ENCODE measurements at places on chromosomes 11 and 22. TPM values are rescaled to one million over a fixed set of nuclear protein-coding genes. Genes with fewer than 3 reads are reported as not detected.
A peak's percentile ranks its signal among the peaks of the same experiment; 100 is the strongest.

TRIM49 gene
- total RNA-seq, result not detected

ARHGEF17 gene
- 0.53 TPM for total RNA-seq

PLA2G3 gene
- total RNA-seq, result 0.64 TPM

OR51B4 gene
- total RNA-seq, result 48.2 TPM

OR51B6 gene
- not detected for total RNA-seq

SHISAL1 gene
- not detected for total RNA-seq

PICK1 gene
- 7.1 TPM for total RNA-seq

DNA sequence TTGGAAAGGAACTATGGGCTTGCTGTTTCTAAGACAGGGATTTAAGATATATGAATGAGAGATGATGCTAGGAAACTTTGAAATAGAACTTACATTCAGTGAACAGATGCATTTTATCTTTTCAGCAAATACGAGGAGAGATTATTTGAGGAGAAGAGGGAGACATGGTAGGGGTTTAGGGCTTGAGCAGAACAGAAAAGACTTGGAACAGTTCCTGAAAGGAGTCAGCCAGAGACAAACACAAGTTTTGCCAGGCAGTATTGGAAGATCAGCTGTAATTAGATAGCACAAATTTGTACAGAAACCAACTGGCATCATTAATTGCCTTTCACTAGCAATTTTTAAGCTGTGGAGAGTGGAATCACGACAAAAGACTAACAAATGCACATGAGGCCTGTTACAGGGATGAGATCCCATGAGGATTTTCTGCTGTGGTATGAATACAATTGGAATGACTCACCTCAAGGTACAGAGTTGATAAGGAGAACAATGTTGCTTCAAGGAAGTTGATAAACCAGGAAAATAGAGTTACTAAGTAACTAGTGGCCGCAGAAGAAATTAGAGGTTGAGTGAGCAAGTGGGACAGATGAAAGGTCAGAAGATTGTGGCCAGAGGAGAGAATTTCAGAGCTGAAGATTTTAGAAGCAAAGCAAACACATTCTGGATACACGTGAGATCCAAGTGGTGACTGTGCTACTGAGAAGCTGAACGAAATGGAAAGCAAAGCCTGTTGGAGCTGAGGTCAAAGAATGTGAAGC, 67.9 kb downstream of the CYB5R2 start:
- H3K4me1 ChIP-seq, result peaks cover 10% of the 10 kb centered on the region
- no peak for DNase-seq
- H3K27ac ChIP-seq, result no peak overlapping the region

DNA sequence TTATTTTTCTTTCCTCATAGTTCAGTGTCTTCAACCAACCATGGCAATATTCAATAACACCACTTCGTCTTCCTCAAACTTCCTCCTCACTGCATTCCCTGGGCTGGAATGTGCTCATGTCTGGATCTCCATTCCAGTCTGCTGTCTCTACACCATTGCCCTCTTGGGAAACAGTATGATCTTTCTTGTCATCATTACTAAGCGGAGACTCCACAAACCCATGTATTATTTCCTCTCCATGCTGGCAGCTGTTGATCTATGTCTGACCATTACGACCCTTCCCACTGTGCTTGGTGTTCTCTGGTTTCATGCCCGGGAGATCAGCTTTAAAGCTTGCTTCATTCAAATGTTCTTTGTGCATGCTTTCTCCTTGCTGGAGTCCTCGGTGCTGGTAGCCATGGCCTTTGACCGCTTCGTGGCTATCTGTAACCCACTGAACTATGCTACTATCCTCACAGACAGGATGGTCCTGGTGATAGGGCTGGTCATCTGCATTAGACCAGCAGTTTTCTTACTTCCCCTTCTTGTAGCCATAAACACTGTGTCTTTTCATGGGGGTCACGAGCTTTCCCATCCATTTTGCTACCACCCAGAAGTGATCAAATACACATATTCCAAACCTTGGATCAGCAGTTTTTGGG, at the start of gene OR51T1:
TSS of gene OR51T1 (plus strand) at position 41 of the 641 bp plus-strand sequence. CDS start at position 41, 0 bp downstream.
- H3K27me3 ChIP-seq, result no peaks in the 10 kb centered on the region
- H3K4me1 ChIP-seq, result peaks cover 4% of the 10 kb centered on the region
- peak; percentile 66 for DNase-seq
- H3K4me3 ChIP-seq, result no peak within 1 kb of the TSS

GRCh38 chr11:126888115-126888712, 112.4 kb downstream of the KIRREL3 start:
- H3K27ac ChIP-seq, result no peak overlapping the region
- H3K4me1 ChIP-seq, result no peaks in the 10 kb centered on the region
- no peaks in the 10 kb centered on the region for H3K36me3 ChIP-seq
- peaks cover 3% of the 10 kb centered on the region for H3K27me3 ChIP-seq

- no peak overlapping the region for H3K4me3 ChIP-seq
- peaks cover 23% of the 10 kb centered on the region for H3K27me3 ChIP-seq
- no peak overlapping the region for H3K27ac ChIP-seq
- no peak for DNase-seq
Observed at GRCh38 chr22:20671409-20672081, 102.4 kb upstream of the SERPIND1 start.

DNA sequence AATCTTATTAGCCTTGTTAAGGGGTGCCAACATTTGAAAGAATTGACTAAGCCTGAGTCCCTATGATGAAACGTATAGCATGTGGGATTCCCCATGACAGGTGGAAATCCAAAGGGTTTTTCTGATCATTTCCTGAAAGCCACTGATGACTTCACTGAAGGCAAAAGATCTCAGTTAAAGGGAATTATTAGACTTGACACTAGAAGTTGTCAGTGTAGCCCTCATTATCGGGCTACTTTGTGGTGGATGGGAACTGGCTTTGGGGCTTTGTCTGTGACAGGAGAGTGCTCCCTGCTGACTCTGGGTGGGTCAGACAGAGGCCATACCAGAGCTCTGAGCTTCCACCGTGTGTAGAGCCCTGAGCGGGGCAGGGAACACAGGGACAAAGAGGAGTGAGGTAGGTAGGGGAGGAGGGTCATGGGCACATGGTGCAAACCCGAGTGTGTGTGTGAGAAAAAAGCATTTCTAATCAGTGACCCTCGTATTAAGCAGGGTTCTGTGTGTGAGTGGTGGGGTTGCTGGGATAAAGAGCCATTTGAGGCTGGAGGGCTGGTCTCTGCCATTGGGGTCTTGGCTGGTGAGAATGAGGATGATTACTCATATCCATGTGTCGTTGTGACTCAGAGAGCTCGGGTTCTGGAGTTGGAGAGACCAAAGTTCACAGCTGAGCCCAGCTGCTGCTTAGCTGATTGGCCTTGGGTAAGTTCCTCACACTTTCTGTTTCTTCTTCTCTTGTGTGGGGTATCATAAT, 101.1 kb downstream of the GRIK4 start:
- H3K27ac ChIP-seq, result no peak overlapping the region
- H3K27me3 ChIP-seq, result no peaks in the 10 kb centered on the region
- no peaks in the 10 kb centered on the region for H3K4me1 ChIP-seq
- no peak overlapping the region for H3K4me3 ChIP-seq
- H3K36me3 ChIP-seq, result no peaks in the 10 kb centered on the region

- H3K27ac ChIP-seq, result no peak overlapping the region
- no peaks in the 10 kb centered on the region for H3K4me1 ChIP-seq
- no peak for DNase-seq
- peaks cover 24% of the 10 kb centered on the region for H3K27me3 ChIP-seq
- no peaks in the 10 kb centered on the region for H3K36me3 ChIP-seq
Observed at GRCh38 chr11:111463276-111463675, 48.9 kb downstream of the BTG4 start.

GRCh38 chr11:65663639-65664200, 1.0 kb upstream of the RELA start:
- peaks cover 30% of the 10 kb centered on the region for H3K36me3 ChIP-seq
- no peaks in the 10 kb centered on the region for H3K27me3 ChIP-seq
- H3K27ac ChIP-seq, result peak overlapping the region; percentile 87
- H3K4me3 ChIP-seq, result peak overlapping the region; percentile 92

- no peak overlapping the region for H3K27ac ChIP-seq
- no peak overlapping the region for H3K4me3 ChIP-seq
- H3K27me3 ChIP-seq, result no peaks in the 10 kb centered on the region
- H3K4me1 ChIP-seq, result peaks cover 4% of the 10 kb centered on the region
Observed at GRCh38 chr11:6992457-6993417, 27.4 kb downstream of the ZNF214 start.

- H3K36me3 ChIP-seq, result no peaks in the 10 kb centered on the region
- H3K4me3 ChIP-seq, result no peak overlapping the region
- no peaks in the 10 kb centered on the region for H3K27me3 ChIP-seq
- no peak for DNase-seq
Observed at GRCh38 chr22:28379951-28380350, 299.7 kb downstream of the TTC28 start.

GRCh38 chr22:20786536-20786979, 12.6 kb downstream of the SERPIND1 start:
- no peak for DNase-seq
- peaks cover 54% of the 10 kb centered on the region for H3K36me3 ChIP-seq
- H3K4me1 ChIP-seq, result no peaks in the 10 kb centered on the region
- H3K27ac ChIP-seq, result no peak overlapping the region

DNA sequence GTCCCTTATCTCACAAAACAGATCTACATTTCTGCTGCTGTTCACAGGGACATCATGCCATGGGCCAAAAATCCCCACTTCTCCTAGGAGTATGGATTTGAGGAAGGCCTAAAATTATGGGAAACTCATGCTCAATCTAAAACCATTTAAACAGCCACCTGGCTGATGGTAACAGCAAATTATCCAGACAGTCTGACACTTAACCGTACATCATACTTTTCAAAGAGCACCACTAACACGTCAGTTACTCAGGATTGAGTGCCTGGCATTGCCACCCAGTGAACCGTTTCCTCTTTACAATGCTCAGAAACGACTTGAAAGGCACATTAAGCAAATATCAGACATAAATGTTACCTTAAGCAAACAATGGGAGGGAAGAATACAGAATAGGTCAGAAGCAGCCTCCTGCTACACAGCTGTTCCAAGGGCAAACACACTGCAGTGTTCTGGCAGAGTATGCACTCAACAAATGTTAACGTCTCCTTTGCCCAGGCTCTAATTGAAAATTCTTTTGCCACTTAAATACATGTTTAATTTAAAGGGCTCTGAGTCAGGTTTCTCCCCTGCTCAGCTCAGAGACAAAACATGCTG, 18.8 kb upstream of the SLC36A4 start:
- no peak for DNase-seq
- no peak overlapping the region for H3K4me3 ChIP-seq
- no peaks in the 10 kb centered on the region for H3K4me1 ChIP-seq
- no peaks in the 10 kb centered on the region for H3K36me3 ChIP-seq
- H3K27me3 ChIP-seq, result no peaks in the 10 kb centered on the region
- no peak overlapping the region for H3K27ac ChIP-seq

DNA sequence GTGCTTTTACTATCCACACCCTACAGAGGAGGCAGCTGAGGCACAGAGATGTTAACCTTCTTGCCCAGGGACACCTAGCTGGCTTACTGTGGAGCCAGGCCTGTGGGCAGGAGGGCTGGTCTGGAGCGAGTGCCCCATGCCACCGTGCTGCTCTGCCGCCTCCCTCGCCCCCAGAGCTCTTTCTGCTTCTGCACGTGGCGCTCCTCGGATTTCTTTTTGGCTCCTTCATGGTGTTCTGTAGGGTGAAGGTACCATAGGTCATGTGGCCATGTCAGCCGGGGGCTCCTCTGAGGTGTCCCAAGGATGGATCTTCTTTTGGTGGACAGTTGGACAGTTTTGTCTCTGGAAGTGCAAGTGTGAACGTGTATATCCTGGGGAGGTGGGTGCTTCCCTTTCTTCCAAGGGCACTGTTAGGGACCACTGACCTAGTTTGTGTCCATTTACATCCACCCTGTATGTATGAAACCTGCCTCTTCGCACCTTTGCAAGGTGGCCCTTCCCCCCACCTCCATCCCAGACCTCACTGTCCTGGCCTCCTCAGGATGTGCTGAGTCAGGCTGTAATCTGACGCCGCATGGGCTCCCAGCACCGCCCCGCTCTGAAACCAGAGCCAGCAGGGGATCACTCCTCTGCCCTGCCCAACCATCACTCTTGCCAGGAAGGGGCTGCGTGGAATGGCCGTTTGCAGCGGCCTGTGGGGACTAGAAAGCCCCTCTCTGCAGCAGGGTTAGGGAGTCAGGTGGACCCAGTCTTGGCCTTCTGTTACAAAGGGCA, 31.7 kb downstream of the POLR3H start:
- H3K4me3 ChIP-seq, result no peak overlapping the region
- H3K27me3 ChIP-seq, result no peaks in the 10 kb centered on the region
- peaks cover 88% of the 10 kb centered on the region for H3K36me3 ChIP-seq
- DNase-seq, result peak; percentile 85

GRCh38 chr22:42188808-42189447, 58.3 kb upstream of the CYP2D6 start:
- no peak overlapping the region for H3K27ac ChIP-seq
- H3K36me3 ChIP-seq, result no peaks in the 10 kb centered on the region
- no peaks in the 10 kb centered on the region for H3K4me1 ChIP-seq
- no peaks in the 10 kb centered on the region for H3K27me3 ChIP-seq
- no peak overlapping the region for H3K4me3 ChIP-seq

GRCh38 chr11:61298663-61299244, 3.6 kb upstream of the VWCE start:
- no peak overlapping the region for H3K27ac ChIP-seq
- DNase-seq, result no peak
- H3K4me1 ChIP-seq, result no peaks in the 10 kb centered on the region
- H3K27me3 ChIP-seq, result no peaks in the 10 kb centered on the region
- H3K4me3 ChIP-seq, result no peak overlapping the region

GRCh38 chr22:42154293-42155052, 23.9 kb upstream of the CYP2D6 start:
- H3K27ac ChIP-seq, result no peak overlapping the region
- no peak overlapping the region for H3K4me3 ChIP-seq
- H3K36me3 ChIP-seq, result no peaks in the 10 kb centered on the region
- no peak for DNase-seq
- H3K27me3 ChIP-seq, result no peaks in the 10 kb centered on the region

- H3K27ac ChIP-seq, result peak overlapping the region; percentile 21
- H3K4me3 ChIP-seq, result no peak overlapping the region
- peaks cover 44% of the 10 kb centered on the region for H3K36me3 ChIP-seq
- H3K4me1 ChIP-seq, result peaks cover 8% of the 10 kb centered on the region
- no peak for DNase-seq
- H3K27me3 ChIP-seq, result no peaks in the 10 kb centered on the region
Observed at GRCh38 chr22:41862530-41863266, 29.8 kb downstream of the SREBF2 start.

DNA sequence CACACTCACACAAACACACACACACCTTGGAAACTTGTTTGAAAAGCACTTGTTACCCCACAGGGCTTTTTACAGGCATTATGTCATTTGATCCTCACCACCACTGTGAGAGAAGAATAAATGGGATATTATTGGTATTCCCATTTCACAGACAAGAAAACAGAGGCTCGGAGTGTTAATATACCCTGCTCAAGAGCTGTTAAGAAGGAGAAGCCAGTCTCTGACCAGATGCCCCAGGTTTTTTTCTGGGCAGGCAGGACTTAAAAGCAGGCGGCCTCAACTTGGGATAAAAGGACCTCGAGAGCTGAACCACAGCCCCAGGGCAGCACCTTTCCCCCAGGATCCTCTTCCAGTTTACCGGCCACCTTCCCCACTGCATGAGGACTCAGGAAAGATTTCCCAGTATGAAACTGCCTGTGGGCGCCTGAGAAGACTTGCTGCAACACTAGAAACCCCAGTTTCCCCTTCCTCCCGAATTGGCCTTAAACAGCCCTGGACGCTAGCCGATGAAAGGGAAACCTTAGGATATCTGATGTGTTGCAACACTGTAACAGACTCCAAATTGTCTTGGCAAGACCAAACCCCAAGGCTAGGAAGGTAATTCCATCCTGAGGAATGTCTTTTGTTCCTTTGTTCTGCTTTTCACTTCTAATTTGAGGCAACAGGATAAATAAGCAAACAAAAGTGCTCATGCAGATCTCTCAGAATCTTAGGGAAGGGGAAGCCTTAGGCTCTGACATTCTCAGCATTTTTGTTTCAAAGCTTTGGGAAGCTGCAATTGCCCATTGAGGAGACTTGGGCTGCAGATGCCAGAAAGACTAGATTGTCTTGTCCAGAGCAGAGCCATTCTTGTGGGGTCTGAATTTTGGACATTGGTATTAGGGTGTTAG, 173.5 kb downstream of the TRIM29 start:
- no peaks in the 10 kb centered on the region for H3K27me3 ChIP-seq
- no peaks in the 10 kb centered on the region for H3K36me3 ChIP-seq
- H3K4me3 ChIP-seq, result no peak overlapping the region
- no peaks in the 10 kb centered on the region for H3K4me1 ChIP-seq
- no peak overlapping the region for H3K27ac ChIP-seq

Measured in K562 (cell line).